ENCODE measurements at places on chromosomes 2 and 18.

DNA sequence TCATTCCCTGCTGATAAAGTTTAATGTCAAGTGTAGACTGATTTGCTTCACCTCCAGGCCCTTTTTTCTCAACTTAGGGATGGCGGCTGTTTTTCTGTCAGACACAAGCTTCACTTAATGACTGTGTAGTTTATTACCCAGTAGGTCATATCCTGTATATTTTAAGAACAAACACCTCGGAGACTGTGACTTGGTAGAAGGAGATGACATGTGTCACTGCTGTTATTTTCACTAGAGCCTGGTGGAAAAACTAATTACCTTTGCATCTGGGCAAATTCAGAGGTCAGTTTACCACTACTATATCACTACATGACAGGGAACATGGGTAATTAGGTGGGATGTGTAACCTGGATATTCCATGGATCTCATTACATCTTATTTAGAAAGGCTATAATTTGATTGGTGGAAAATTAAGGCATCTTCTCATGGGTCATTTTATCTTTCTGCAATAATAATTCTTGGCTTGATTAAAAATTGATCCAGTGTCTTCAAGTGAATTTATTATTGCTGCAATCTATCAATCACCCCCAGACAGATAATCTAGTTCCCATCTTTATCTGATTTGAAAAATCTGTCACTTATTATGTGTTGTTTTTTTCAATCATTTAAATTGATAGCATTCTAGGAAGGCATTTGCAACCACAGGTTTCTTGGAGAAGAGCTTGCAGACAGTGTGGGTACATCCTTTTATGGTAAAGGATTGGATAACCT, 353.8 kb upstream of the SPRED2 start:
- no peak for DNase-seq

DNA sequence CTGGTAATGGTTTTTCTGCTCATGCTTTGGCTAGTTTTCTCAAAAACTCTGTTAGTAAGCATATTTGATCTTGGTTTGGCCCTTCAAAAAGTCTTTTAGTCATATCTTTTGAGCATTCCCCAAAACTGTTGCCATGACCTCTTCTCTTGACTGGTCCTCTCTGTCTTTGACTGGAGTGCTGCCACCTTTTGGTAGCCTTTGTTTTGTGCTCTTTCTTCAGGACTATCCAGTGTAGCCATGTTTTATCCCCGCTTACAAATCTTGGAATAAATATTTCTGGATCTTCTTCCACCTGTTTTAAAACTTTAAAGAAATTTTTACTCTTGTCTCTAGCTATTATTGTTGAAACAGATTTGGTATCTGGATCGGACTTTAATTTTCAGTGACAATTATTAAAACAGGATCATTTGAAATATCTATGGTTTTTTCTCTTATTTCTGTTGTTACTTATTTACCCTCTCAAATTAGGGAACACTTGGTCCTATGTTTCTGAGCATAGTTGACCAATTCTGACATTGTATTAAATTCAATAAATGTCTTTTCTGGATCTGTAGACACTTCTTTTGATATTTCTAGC, 965 bp upstream of the ELOA2 start:
- DNase-seq, result peak; percentile 4

- peak; percentile 62 for DNase-seq
These were observed 105.5 kb downstream of the COLEC12 start for GRCh38 chr18:394987-395362.

DNA sequence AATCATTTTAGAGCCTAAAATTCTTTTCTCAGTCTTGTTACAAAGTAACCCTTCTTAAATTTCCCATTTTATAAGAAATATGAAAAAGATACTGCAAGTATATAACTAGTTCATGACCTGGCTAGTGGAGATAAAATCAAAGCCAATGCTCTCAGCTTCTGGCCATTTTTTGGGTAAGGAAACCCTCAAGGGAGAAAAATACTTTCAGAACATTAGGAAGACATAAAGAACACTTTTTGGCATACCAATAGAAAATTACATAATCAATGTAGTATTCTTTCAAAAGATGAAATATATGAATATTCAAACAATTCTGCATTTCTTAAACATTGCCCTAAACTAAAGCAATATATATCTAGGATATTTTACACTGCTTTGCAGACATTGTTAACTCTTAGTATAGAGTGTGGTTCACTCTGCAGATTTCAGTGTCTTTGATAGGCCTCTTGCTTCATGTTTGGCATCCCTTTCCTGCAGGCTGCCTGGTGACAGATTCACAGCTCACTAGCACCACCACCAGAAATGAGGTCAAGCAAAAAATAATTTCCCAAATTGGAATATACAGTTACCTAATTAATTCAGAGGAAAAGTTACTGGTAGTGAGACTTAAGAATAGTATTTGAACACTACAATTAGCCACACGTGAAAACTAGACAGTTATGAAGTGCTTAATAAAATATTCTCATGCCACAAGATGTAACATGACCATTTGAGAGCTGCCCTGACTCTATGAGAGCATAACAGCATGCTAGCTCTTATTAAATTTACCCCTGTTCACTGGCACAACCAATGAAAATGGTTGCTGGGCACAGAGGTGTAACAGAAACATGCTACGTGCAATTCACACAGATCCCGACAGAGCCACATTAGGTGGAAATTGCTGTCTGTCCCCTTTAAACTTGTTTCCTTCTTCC, 36.0 kb downstream of the PAIP2B start:
- DNase-seq, result no peak

DNA sequence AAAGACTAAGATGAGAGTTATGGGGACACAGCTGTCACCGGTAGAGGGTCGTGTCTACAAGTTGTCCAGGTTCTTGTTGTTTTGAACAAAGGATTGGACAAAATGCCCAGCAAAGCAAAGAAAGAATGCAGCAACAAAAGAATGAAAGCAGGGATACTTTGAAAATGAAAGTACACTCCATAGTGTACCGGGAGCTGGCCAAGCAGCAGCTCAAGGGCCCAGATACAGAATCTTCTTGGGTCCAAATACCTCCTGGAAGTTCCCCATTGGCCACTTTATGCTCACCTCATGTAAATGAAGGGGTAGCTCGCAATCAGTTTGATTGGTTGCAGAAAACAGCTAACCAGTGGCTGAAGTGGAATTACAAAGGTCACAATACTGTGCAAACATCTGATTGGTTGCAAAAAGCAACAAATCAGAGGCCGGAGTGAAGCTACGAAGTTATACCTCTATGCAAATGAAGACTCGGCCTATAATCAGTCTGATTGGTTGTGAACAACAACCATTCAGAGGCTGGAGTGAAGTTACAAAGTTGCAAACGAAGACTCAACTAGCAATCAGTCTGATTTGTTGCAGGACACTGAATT, 474.9 kb upstream of the TMEFF2 start:
- DNase-seq, result no peak

- DNase-seq, result no peak
These were observed 21.2 kb downstream of the WDFY1 start for GRCh38 chr2:223923976-223924375.

DNA sequence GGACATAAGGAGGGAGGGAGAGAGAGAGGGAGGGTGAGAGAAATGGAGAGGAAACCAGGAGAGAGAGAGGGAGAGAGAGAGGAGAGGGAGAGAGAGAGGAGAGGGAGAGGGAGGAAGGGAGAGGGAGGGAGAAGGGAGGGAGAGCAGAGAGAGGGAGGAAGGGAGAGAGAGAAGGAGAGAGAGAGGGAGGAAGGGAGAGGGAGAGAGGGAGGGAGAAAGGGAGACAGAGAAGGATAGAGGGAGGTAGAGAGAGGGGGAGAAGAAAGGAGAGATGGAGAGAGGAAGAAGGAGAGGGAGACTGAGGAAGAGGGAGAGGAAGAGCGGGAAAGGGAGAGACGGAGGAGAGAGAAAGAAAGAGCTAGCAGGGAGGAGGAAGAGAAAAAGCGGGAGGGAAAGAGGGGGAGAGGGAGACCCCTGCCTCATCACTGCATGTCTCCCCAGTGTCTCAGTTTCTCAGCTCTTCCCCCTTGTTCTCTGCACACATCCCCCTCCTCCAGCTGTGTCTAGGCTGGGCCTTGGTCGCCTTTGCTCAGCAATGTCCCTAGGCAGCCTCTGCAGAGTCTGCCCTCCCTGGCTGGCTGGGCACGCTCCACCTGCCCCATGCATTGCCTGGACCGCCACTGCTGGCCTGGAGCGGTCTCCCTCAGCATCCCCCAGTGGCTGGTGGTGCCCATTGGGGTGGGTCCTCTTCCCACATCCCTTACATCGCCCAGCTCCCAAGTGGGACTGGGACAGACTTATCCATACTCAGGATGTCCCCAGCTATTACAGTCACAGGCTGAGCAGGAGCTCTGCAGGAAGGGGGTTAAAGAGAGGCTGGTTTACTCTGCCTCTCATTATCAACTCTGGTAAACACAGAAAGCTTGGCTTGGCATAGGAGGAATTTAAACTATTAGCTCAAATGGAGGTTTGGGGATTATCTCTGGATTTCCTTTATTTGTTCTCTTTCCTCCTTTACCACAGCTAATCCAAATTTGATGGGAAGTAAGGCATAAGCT, 85.7 kb upstream of the APCDD1 start:
- DNase-seq, result no peak

DNA sequence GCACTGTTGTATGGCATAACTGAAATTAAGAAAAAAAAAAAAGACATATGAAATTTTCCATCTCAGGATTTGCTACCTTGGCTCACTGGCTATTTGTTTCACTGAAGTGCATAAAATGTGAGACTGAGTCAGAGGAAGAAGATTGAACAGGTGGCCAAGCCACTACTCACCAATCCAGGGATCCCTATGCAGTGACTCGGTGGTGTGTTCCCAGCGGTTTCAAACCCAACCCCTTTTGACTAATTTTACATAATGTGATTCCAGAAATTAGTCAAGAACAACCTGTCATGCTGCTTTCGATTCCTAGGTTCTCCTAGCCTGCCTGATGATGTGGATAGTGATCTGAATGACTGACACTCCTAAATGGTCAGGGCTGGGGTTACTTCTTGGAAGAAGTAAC, 77.3 kb downstream of the KLHL14 start:
- no peak for DNase-seq

DNA sequence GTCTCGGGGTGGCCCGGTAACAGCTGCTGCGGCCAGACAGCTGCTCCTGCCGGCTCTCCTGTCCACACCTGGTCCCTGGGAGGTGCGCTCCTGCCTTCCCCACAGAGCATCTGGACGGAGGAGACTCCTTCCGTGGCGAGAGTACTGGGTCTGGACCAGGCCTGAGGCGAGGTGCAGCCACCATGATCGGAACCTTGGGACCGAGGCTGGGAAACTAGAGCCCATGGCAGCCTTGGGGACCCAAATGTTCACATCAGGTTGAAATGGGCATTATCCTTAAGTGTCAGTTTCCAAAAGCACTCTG, 628 bp downstream of the GIGYF2 start:
- DNase-seq, result no peak

- DNase-seq, result no peak
These were observed 25.5 kb downstream of the PIAS2 start for GRCh38 chr18:46891742-46892214.

- DNase-seq, result no peak
These were observed 933 bp upstream of the ADNP2 start for GRCh38 chr18:80108121-80108536.

- DNase-seq, result no peak
These were observed 178.4 kb downstream of the KCNE4 start for GRCh38 chr2:223230352-223230751.

GRCh38 chr2:85053802-85054201, 79.4 kb upstream of the TCF7L1 start:
- DNase-seq, result no peak

DNA sequence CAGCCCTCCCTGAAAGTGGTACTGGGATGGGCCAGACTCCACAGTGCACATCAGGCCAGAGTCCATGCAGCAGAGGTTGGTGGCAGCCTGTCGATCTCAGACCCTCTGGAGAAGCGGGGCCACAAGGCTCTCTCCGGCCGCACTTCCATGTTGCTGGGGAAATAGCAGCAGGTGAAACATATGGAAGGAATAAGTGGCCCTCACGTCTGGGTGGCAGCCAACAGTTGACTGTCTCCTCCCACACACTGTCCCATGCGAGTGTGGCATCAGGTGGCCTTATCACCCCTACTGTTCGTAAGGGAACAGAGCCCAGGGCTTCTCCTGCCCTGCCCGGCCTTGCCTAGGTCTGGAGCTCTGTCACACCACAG, 58.1 kb upstream of the FOSL2 start:
- DNase-seq, result no peak

- DNase-seq, result no peak
These were observed 4.6 kb downstream of the CDCA7 start for GRCh38 chr2:173359231-173359630.

- peak; percentile 95 for DNase-seq
These were observed 18.6 kb downstream of the NRXN1 start for GRCh38 chr2:51013079-51013932.

DNA sequence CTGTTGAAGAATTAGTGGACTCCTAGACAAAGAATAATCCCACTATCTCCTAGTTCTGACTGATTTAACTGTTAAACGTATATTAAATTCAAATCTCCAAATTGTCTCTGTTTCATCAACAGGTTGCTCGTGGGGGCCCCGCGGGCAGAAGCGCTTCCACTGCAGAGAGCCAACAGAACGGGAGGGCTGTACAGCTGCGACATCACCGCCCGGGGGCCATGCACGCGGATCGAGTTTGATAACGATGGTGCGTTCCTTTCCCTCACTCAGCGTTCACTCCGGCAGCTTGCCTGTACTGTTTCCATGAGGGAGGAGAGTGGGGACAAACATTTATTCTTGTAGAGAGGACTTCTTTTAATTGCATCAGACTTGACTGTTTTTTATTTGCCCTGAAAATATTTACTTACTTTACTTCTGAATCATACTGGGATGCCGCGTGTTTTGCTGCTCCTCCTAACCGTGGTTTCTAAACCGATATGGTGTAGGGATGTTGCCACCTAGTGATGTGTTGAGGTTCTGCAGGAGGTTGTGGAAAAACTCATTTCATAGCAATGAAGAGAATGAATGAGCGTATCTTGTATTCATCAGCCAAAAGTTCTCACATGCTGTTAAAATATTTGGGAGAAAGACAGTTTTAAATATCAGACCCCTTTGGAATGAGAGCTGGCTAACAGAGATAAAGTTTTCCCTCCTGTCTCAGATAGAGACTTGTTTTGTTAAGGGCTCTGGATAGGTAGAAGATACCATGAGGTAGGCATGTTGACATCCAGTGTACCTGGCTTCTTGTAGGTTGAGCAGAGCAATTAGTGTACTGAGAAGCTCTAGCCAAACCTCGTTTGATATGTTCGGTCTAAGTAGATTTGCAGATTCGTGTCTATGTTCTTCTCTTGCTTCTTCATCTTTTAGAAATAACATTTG, 38.3 kb downstream of the ITGA6 start:
- DNase-seq, result peak; percentile 67

All from NCI-H774 (cell line).